ENCODE measurements at places on chromosomes 2 and 18. TPM values are rescaled to one million over a fixed set of nuclear protein-coding genes. Genes with fewer than 3 reads are reported as not detected.

DNA sequence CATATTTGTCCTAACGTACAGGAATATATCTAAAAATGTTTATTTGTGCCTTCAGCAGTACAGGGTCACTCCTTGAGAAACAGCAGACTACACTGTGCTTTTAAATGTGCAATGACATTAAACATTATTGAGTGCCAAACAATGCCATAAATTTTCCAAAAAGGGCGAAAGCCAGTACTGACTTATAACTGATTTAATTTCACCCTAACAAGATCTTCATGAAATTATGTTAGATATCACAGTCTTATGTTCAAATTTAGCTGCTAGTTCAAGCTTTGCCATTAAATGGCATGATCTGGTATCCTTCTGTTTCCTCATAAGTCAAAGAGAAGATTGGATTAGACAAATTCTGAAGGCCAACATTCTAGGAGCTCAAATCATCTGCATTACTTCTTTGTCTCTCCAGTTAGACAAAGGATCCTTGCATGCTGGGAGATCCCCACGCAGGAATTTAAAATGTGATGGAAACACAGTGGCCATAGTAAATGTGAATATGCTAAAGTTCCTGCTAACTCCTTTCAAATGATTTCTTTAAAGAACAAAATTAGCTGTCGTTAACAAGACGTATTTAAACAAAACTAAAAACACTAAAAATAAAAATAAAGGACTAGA, 129.3 kb upstream of the STON1 start:
- H3K27me3 ChIP-seq: no peaks in the 10 kb centered on the region
- H3K4me3 ChIP-seq: no peak overlapping the region
- DNase-seq: no peak
- no peaks in the 10 kb centered on the region for H3K36me3 ChIP-seq
- no peak overlapping the region for H3K27ac ChIP-seq

DNA sequence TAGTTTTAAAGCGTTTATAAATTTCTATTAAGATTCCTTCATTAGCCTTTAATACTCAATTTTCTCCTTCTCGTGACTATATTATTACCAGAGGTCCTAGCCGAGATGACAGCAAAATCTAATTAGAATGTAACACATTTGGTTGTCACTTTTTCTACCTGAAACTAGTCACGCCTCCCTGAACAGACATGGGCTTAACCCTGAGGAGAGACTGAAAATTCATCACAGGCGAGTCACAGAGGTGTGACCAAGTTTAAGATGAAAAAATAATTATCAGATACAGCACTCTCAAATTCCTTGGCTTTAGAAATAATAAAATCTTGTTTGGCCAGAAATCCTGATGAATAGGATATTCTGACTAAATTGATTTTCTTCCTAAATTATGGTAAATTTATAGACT, 834.4 kb upstream of the SLC39A10 start:
- peaks cover 2% of the 10 kb centered on the region for H3K27me3 ChIP-seq
- peaks cover 1% of the 10 kb centered on the region for H3K4me1 ChIP-seq
- H3K36me3 ChIP-seq: no peaks in the 10 kb centered on the region
- no peak overlapping the region for H3K27ac ChIP-seq
- no peak for DNase-seq

- peaks cover 74% of the 10 kb centered on the region for H3K4me1 ChIP-seq
- H3K36me3 ChIP-seq: peaks cover 5% of the 10 kb centered on the region
- no peak for DNase-seq
- peak overlapping the region; percentile 57 for H3K27ac ChIP-seq
Observed at GRCh38 chr2:216563646-216564045, 65.0 kb downstream of the RPL37A start.

DNA sequence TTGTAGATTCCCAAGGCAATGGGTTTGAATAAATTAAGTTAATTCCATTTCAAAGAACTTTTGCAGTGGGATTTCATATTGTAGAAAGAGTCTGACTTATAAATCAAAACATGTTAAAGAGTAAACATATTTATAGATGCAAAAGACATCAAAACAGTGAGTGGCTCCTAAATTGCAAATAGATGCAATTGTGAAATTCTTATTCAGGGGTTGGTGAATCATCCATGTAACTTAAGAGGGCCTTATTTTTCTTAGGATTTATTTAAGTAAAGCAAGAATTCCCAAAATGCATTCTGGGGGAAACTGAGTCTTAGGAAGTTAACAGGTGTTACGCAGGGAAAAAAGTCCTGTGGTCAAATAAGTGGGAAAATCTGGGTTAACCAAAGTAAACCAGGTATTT, 11.3 kb downstream of the TANC1 start:
- H3K27ac ChIP-seq: no peak overlapping the region
- H3K4me3 ChIP-seq: no peak overlapping the region
- H3K4me1 ChIP-seq: peaks cover 30% of the 10 kb centered on the region
- DNase-seq: no peak
- H3K27me3 ChIP-seq: no peaks in the 10 kb centered on the region

- DNase-seq: no peak
- H3K4me1 ChIP-seq: no peaks in the 10 kb centered on the region
- H3K36me3 ChIP-seq: no peaks in the 10 kb centered on the region
- no peak overlapping the region for H3K4me3 ChIP-seq
- peaks cover 2% of the 10 kb centered on the region for H3K27me3 ChIP-seq
- H3K27ac ChIP-seq: no peak overlapping the region
Observed at GRCh38 chr2:154392256-154392655, 306.2 kb upstream of the KCNJ3 start.

- H3K36me3 ChIP-seq: no peaks in the 10 kb centered on the region
- H3K4me1 ChIP-seq: no peaks in the 10 kb centered on the region
- no peak overlapping the region for H3K4me3 ChIP-seq
- no peak for DNase-seq
- H3K27me3 ChIP-seq: no peaks in the 10 kb centered on the region
Observed at GRCh38 chr2:150332383-150332782, 155.1 kb downstream of the RND3 start.

- H3K4me3 ChIP-seq: no peak overlapping the region
- H3K27me3 ChIP-seq: peaks cover 3% of the 10 kb centered on the region
- H3K4me1 ChIP-seq: peaks cover 20% of the 10 kb centered on the region
- DNase-seq: no peak
- H3K27ac ChIP-seq: no peak overlapping the region
Observed at GRCh38 chr2:201208563-201209252, 25.8 kb downstream of the CASP10 start.

DNA sequence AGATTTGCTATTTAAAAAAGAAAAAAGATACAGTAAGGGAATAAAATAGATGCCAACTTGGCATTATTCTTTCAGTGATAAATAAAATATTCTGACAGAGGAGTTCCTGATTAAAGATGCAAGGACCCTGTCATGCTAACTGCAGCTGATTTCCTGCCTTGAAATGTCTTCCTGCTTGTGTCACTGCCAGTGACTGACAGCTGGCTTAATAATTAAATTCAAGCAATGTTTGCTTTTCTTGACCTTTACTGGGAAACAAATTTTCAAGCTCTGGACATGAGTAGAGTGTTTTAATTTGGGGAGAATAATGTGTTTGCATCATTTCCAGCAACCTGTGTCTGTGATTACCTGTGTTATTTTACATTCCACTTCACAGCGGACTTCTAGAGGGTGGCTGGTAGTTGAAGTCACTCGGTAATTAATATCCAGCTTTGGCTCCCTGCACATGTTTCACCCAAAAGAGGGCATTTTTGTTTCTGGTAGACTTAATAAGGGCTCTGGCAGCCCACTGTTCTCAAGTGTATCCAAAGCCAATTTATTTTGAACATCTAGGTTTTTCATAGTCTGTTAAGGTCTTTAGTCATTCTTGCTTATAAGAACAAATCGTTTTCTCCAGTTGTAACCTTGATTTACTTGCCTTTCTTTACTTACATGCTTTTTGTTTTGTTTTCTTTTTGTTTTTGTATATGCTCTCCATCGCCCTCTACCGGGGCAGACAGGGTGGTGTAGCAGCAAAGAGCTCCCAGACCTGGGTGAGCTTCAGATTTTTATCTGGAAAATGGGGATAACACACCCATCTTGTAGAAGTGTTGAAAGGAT, 48.5 kb upstream of the PROKR1 start:
- no peak overlapping the region for H3K27ac ChIP-seq
- peaks cover 10% of the 10 kb centered on the region for H3K4me1 ChIP-seq
- H3K4me3 ChIP-seq: no peak overlapping the region
- H3K27me3 ChIP-seq: no peaks in the 10 kb centered on the region

GRCh38 chr2:230913406-230914143, 11.5 kb downstream of the GPR55 start:
- DNase-seq: no peak
- H3K27me3 ChIP-seq: peaks cover 50% of the 10 kb centered on the region
- no peak overlapping the region for H3K4me3 ChIP-seq

SP5 gene
- not detected for total RNA-seq

GLB1L gene
- 8.8 TPM for total RNA-seq

FNDC4 gene
- total RNA-seq: 9.6 TPM

KCNG2 gene
- not detected for total RNA-seq

CRYGC gene
- not detected for total RNA-seq

TBC1D8 gene
- 15.2 TPM for total RNA-seq

SMAD2 gene
- total RNA-seq: 145 TPM

POTEI gene
- total RNA-seq: not detected

NT5DC4 gene
- not detected for total RNA-seq

GALNT5 gene
- 5.3 TPM for total RNA-seq
